Activated naive CD8-positive, alpha-beta T cell treated with anti-CD3 and anti-CD28 coated beads, Interleukin-2, amount 10 ng/mL, durations not matched to agents 7 days and 5 days (primary cell): ENCODE measurements at places on chromosomes 11 and 22. TPM values are rescaled to one million over a fixed set of nuclear protein-coding genes. Genes with fewer than 3 reads are reported as not detected.

The TUBA8 gene
- total RNA-seq, result 0.99 TPM

- no peak for DNase-seq
Observed at GRCh38 chr11:58625826-58626460, 3.5 kb downstream of the CNTF start.

The MRGPRE gene
- total RNA-seq, result not detected

- DNase-seq, result no peak
Observed at GRCh38 chr11:86999859-87000753, 37.6 kb upstream of the TMEM135 start.

GRCh38 chr11:77278595-77279506, 22.6 kb downstream of the GDPD4 start:
- no peak for DNase-seq
